ENCODE measurements at places on chromosomes 1 and 21. TPM values are rescaled to one million over a fixed set of nuclear protein-coding genes. Genes with fewer than 3 reads are reported as not detected.
A peak's percentile ranks its signal among the peaks of the same experiment; 100 is the strongest.

EVI5 gene
- polyA plus RNA-seq: 15.7 TPM

SPRR2G gene
- not detected for polyA plus RNA-seq

ELK4 gene
- polyA plus RNA-seq: 18.2 TPM

FNDC5 gene
- polyA plus RNA-seq: 11.0 TPM

ZBTB7B gene
- 45.1 TPM for polyA plus RNA-seq

ELAPOR1 gene
- polyA plus RNA-seq: 66.0 TPM

PDPN gene
- 11.9 TPM for polyA plus RNA-seq

- no peak for DNase-seq
Measured at GRCh38 chr21:21200103-21200938, 202.1 kb downstream of the NCAM2 start.

GRCh38 chr1:200960948-200961340 is 62.6 kb downstream of the KIF21B start:
- DNase-seq: no peak

GRCh38 chr1:109815809-109816174 is 52.1 kb upstream of the EPS8L3 start:
- DNase-seq: no peak

DNA sequence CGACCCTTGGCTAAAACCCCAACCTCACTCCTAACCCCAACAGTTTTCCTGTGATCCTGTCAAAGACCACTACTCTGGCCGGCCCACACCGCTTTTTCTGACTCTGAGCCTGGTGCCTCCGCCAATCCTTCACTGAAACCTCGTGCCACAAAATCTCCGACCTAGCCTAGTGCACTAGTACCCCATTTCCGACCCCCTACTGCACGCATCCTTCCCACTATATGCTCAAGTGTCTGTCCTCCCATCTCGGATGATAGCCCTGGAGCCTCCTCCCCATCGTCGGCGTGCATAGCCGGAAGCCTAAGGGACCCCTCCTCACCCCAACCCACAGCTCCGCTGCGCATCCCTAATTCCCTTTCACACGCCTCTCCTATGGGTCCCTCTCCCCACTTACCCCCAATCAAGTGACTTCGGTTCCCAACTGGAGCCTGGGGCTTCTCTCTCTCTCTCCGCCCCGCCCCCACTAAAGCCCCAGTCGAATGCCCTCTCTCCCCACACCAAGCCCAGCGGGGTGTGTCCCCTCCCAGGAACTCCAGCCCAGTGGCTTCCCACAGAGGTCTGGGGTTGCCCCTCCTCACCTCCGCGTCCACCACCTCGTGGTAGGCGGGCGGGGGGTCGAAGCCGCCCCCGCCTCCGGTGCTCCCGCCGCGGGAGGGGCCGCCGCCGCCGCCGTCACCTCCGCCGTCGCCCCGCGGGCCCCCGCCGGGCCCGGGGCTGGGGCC is 791 bp downstream of the USP24 start:
- DNase-seq: no peak

- peak; percentile 40 for DNase-seq
Measured at GRCh38 chr1:81730881-81731280, 69.9 kb upstream of the ADGRL2 start.

- no peak for DNase-seq
Measured at GRCh38 chr1:28927266-28927647, 12.9 kb downstream of the EPB41 start.

GRCh38 chr1:157199421-157199755 is 61.2 kb upstream of the ETV3 start:
- no peak for DNase-seq

GRCh38 chr21:31665397-31665796 is 5.9 kb downstream of the SOD1 start:
- DNase-seq: no peak

DNA sequence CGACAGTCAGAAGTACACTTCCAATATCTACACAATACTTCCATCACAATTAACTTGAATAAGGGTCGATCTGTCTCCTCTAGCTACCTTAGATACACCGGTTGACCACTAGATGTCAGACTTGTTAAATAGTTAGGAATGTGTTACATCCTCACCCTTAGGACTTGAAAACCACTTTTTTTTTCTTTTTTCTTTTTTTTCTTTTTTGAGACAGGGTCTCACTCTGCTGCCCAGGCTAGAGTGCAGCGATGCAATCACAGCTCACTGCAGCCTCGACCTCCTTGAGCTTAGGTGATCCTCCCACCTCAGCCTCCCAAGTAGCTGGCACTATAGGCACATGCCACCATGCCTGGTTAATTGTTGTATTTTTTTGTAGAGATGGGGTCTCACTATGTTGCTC is 120.4 kb upstream of the GREM2 start:
- peak; percentile 26 for DNase-seq

DNA sequence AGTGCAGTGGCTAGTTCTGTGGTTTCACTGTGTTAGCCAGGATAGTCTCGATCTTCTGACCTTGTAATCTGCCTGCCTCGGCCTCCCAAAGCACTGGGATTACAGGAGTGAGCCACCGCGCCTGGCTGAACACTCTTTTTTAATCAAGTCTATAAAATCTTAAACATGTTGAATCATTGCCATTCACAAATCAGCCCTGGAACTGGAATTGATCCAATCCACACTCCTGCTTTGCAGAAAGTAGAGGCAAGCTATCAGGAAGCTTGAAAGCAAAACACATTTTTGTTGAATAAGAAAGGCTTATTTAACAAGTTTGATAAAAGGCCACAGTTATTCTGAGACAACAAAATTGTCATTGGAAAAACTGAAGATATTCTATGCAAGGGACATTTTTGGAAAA is 18.3 kb upstream of the EFHD2 start:
- no peak for DNase-seq

DNA sequence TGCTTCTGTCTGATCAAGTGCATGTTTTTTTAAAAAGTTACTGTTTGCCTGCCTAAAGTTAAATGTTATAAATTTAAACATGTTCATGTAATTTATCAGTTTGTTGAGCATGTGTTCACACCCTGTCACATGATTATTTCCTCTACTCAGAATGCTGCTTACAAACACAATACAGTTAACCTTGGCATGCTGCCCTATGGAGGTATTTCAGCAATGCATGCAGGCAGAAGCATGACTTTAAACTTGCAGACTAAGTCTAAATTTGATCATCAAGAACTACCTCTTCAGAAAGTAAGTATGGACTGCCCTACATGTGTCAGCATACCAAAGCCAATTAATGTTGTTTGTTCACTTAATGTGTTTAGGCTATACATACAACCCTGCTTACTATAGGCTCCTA is 161.6 kb downstream of the LRRC40 start:
- DNase-seq: no peak

GRCh38 chr1:164228928-164229327 is 330.1 kb upstream of the PBX1 start:
- no peak for DNase-seq

DNA sequence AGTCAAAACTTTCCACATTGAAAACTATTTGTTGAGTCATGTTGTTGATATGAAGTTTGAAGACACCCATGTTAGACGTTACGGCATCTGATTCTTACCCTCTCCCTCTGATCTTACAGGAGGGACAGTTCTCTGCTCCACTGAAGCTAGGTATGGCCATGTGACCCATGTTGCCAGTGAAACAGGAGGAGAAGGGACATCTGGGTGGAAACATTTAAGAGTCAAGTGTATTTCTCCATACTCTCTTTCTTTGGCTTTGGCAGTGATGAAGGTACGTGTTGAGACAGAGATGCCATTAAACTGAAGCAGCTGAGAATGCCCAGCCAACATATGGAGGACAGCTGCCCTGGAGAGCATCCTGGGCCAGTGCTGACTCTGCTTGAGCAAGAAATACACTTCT is 198.4 kb upstream of the PTGFR start:
- no peak for DNase-seq

DNA sequence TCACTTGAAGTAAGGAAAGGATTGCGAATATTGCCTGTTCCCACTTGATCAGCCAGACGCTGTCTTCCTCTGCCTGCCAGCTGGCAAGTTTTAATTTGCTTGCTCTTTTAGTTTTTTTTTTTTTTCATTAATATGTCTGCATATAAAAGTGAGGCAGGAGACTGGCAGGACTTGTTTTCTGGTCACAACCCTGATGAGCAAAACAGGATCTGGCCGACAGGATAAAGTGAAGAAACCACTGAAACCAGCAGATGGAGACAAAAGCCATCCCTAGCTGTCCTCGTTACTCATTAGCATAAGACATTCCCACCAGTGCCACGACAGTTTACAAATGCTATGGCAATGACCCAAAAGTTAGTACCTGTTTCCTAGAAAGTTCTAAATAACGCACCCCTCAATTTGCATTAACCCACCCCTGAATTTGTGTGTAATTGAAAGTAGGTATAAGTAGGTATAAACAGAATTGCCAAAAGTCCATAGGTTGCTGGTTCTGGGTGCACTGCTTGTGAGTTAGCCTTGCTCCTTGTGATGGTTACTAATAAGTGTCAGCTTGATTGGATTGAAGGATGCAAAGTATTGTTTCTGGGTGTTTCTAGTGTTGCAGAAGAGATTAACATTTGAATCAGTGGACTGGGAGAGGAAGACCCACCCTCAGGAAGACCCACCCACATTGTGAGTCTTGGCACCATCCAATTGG is 60.8 kb downstream of the ZNF684 start:
- peak; percentile 11 for DNase-seq

DNA sequence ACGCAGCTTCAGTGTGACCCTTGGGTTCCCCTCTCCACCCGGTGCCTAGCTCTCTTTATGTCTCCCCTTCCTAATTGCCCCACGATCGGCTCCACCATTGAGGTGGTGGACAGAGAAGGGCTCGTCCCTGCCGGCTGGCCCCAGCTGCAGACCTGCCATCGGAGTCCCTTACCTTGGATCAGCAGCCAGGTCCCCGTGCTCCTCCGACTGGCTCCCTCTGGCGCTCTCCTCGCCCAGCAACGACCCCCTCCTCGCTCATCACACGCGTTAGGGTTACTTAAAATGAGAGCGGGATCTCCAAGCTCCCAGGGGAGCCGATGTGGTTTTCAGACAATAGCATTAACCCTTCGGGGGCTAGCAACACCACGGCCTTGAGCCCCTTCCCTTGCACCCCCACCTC is 8.1 kb upstream of the ETV3L start:
- no peak for DNase-seq
